ENCODE measurements at places on chromosomes 6 and 20.

- DNase-seq, result no peak
These were observed 45.9 kb upstream of the TAB2 start for GRCh38 chr6:149271348-149272340.

GRCh38 chr6:110784610-110784979 lies 30.7 kb downstream of the CDK19 start:
- DNase-seq, result no peak

DNA sequence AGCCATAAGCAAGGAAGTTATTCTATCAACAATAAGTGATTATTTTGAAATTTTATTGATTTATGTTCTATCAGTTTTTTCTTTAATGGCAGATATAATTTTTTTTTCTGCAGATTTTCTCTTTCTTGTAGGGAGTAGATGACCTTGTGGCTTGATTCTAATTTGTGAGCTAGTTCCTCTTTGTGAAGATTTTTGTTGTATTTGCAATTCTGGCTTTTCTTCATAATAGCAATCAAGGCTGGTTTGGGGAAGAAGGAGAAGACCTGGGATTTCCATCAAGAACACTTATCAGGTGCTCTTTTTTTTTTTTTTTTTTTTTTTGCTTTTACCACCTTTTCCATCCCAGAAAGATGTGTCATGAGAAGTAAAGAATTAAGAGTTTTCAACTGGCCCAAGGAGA lies 324.2 kb upstream of the MAN1A1 start:
- no peak for DNase-seq

- no peak for DNase-seq
These were observed 58.0 kb upstream of the OLIG3 start for GRCh38 chr6:137552146-137552545.
